ENCODE measurements at places on chromosomes 5 and 9.

GRCh38 chr5:172943906-172944305 lies 15.3 kb upstream of the RPL26L1 start:
- DNase-seq, result no peak

DNA sequence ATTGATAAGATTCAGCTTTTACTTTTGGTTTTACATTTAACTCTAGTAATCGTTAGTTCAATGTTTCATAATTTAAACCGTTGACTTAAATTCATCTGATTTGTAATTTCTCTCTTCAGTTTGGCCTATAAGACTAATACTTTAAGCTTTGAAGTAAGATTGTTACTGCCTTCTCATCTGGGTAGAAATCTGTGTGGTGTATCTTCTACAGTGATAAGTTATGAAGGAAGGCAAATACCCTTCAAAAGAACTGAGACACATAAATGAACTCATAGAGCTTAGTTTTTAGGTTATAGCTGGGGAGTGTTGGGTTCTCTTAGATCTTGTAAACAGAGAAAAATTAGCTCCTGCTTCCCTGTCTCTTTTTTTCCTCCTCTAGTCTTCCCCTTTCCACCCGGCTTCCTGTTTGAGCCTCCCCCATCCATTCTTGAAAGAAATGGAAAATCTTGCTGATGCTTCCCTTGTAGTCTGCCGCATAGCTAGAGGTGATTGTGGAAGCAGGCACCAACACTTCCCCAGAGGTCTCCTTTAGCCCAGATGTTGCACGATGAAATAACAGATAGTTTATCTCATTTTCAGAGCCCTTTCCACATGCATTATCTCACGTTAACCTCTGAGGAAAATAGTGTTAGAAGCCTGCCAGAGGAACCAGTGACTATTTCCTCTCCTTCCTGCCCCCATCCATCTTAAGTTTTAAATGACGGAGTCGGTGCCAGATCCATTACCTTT lies 2.0 kb upstream of the F2RL2 start:
- DNase-seq, result no peak

DNA sequence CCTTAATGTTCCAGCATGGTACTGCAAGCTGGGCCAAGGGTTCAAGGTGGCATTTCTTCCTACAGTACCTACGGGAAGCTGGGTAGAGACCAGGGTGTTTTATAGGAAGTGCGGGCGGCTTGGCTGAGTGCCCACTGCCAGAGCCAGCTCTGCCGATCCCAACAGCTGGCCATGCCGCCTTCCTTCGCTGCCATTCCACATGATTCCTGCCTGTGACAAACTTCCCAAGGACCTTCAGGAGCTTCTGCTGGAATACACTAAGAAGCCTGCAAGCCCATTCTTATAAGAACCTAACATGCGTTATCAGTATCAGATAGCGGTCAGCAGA lies 22.0 kb downstream of the MYO10 start:
- no peak for DNase-seq

DNA sequence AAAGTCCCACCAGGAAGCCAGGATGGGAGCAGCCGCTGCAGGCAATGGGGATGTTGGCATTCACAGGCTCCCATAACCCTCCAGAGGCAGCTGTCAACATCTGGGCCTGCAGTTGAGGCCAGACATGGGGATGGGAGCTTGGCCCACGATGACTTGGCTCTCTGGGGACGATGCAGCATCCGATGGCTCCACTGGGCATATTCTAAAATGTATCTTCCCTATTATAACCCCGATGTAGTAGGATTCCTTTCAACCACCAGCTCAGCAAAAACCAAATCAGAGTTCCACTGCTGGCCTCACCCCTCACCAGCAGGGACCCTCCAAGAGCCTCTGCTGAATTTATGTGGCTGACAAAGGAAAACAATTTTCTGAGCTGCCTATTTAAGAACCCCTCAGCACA lies 7.1 kb downstream of the SPRY4 start:
- no peak for DNase-seq

DNA sequence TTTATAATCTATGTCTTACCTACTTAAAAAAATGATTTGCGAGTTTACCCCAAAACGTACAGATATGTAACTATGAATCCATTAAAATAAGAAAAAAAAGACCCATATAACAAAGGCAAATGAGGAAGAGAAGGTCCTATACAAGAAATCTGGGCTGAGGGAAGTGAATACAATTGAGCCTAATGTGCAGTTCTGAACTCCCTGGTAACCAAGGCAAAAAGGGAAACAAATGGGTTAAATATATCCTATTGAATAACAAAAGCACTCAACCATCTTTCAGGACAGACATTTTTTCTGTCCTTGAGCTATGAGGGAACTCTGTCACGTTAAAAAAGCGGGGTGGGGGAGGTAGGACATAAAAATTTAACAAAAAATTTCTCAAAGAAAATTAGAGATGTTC lies 78.6 kb downstream of the PTPN3 start:
- no peak for DNase-seq

DNA sequence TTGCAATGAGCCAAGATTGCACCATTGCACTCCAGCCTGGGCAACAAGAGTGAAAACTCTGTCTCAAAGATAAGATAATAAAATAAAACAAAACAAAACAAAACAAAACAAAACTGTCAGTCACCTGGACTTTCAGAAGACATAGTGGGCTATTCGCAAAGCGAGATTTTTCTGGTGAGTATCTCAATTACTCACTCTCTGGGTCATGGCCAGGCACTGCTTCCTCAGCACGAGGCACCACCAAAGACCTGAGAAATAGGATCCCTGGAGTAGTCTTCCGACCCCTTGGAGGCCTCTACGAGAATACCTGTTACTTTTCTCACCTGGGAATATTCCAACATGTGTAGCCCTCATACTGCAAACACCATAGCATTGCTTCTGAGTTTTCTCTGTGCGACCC lies 201.7 kb upstream of the ZNF618 start:
- DNase-seq, result no peak

DNA sequence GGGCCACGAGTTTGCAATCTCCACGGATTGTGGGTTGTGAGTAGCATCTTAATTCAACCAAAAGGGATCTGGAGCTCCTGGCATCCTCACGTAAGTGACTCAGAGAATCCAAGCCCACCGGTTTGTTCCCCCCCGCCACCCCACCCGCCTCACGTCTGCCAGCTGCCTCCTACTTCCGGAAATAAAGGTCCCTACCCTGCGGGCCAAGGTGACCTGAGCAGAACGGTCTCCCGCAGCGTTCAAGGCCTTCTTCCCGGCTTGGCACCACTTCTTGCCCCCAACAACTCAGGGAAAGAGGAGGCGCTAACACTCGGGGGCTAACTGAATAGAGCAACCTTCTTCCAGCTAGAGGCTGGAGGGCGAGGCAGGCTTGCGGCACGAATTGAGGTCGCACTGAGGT lies 8.8 kb upstream of the GPRIN1 start:
- DNase-seq, result no peak

- DNase-seq, result no peak
Observed at GRCh38 chr9:132020820-132021510, 58.7 kb downstream of the MED27 start.

DNA sequence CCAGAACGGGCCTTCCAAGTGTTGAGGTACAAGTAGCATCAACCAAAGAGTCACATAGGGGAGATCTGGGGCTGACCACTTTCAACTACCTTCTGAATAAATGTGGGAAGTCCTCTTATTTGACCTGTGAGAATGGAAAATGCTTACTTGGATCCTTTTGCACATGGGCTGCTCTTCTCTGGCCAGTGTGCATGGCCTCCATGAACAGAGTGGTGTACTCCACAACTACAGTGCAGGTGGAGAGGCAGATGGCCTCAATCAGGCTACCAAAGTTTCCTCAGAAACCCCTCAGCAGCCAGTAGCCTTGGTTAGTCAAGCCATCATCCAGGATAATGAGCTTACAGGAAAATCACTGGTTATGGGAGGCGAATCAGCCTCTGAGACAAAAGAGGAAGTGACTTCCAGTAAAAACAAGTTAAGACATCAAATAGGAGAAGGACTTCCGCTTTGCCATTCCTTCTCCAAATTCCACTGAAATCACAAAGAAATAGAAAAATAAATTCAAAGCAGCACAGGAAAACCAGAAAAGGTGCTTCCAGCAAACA lies 18.3 kb upstream of the FCHO2 start:
- DNase-seq, result no peak

DNA sequence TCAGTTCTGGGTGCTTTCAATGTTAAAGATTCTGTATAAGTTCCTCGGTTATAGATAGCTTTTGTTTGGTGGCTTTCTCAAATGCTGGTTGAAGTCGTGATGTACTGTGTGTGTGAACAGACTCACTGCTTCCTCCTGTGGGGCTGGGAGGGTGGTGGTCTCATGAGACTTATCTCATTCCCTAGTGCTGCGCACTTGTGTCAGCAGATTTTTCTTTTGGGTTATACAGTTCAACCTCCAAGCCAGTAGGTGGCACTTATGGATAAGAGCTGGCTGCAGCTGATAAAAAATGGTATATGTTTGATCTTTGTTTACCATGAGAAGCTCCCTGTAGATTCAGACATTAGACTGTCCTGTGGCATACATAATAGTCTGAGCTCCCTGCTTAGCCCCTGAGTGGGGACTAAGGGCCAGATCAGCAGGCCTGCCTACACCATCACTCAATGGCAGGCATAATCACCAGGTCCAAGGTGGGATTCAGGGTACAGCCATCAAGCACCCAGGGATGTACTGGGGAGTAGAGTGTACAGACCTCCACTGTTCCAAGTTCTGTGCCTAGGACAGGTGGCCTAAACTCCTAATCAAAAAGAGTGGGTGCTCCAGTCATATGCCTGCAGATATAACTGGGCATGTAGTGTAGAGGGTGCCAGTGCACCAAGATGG lies 174.2 kb downstream of the OXCT1 start:
- no peak for DNase-seq

- no peak for DNase-seq
Observed at GRCh38 chr9:89219637-89220036, 41.0 kb upstream of the SHC3 start.

- DNase-seq, result no peak
Observed at GRCh38 chr5:111309384-111309783, 85.2 kb downstream of the CAMK4 start.

- no peak for DNase-seq
Observed at GRCh38 chr9:137236936-137237421, 4.1 kb upstream of the TUBB4B start.

- no peak for DNase-seq
Observed at GRCh38 chr9:115855458-115856133, 298.0 kb upstream of the PAPPA start.

DNA sequence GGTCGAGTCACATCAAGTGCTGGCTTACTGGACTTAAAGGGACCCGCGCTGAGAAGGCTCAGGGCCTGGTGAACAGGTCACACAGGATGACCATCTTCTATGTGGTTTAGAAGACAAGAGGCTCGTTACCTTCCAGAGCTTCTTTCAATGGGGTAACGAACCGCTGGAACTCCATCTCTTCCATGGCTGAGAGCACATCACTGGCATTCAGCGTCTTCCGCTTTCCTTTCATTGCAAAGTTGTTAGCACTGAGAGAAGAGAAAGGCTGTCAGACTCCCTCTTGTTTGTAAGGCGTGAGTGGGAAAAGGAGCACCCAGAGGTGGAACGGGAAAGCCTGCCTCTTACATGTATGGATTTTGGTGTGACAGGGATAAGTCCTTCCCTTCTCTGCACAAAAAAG lies 994 bp downstream of the POLE3 start:
- no peak for DNase-seq

GRCh38 chr5:180353980-180354452 lies 880 bp upstream of the GFPT2 start:
- DNase-seq, result no peak

- DNase-seq, result no peak
Observed at GRCh38 chr5:56025151-56025885, 30.6 kb upstream of the IL6ST start.

DNA sequence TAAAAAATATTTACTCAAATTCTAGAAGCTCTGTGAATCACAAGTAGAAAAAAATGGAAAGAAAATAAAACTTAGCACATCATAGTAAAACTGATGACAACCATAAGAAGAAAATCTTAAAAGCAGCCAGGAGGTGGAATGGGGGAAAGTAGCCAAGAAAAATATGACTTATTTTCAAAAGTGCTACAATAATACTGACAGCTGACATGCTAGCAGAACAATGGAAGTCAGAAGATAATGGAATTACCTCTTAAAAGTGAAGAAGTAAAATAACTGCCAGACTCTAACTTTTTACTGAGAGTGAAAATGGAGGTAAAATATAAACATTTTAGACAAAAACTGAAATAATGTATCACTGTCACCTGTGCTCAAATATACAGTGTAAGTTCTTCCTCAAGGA lies 532.2 kb upstream of the SGCD start:
- no peak for DNase-seq

Data from activated CD4-positive, alpha-beta T cell treated with anti-CD3 and anti-CD28 coated beads, Interleukin-2, amount 50 U/mL, for 1 hour (primary cell).